ENCODE measurements at places on chromosomes 11 and 22.
A peak's percentile ranks its signal among the peaks of the same experiment; 100 is the strongest.

DNA sequence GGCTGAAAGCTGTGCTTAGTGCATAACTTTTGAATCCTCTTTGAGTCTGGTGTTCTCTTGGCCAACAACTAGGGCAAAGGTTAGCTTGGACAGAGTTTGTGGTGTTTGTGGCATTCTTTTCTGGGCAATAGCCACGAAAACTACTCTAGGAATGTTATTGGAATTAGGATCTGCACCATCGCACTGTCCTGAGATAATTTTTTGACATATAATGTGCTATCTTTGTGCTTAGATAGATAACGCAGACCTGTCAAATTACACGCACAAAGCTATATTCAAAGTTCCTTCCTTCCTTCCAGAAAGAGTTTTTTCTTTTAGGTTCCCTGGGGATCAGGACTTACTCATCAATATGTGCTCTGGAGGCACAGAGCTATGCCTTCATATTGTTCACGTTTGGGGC, 166.8 kb upstream of the MTMR2 start:
- H3K4me1 ChIP-seq: peaks cover 16% of the 10 kb centered on the region
- no peak overlapping the region for H3K27ac ChIP-seq
- no peaks in the 10 kb centered on the region for H3K27me3 ChIP-seq
- H3K4me3 ChIP-seq: no peak overlapping the region
- H3K36me3 ChIP-seq: no peaks in the 10 kb centered on the region

DNA sequence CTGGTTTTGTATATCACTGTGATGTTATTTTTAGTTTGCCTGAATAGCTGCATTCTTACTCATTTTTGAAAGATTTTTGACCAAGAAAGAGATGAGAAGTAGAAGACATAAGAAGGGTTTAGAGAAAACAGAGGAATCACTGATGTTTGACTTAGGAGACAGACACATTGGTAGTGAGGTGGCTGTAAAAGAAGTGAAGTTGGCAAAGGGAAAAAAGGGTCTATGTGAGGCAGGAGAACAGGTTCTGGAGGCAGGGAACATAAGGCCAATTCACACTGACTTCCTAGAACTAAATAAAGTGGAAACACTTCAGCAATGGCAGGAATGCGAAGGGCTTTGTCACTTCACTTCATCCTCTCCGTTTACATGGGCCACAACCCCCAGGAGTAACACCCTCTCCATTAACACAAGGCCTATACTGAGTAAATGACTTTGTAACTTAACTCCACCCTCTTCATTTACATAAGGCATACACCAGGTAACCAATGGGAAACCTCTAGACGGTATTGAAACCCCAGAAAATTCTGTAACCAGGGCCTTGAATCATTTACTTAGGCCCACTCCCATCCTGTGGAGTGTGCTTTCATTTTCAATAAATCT, 36.5 kb downstream of the CTSC start:
- peaks cover 7% of the 10 kb centered on the region for H3K4me1 ChIP-seq
- no peak overlapping the region for H3K27ac ChIP-seq
- no peaks in the 10 kb centered on the region for H3K27me3 ChIP-seq
- no peaks in the 10 kb centered on the region for H3K36me3 ChIP-seq
- no peak overlapping the region for H3K4me3 ChIP-seq

DNA sequence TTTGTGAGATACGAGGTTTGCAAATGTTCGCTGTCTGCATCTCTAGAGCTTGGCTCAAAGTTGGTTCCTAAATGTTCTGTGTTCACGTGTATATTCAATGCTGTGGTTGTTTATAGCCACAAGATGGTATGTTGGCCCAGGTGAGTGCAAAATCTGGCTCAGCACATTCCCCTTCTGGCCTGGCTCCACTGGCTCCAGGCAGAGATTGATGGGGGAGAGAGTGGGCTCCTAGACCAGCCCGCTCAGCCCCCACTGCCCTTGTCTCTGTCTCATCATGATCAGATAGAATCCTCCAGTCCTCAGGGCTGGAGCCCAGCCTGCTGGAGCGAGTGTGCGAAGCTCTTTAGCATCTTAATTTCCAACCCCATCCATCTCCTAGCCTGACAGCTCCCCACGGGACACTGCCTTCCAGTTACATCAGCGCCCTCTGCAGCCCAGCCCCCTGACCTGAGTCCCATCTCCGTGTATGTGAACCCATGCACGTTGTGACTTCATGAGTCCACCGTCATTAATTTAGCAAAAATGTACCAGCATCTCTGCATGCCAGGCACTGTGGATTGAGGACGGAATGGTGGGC, 2.0 kb downstream of the P2RX3 start:
- no peaks in the 10 kb centered on the region for H3K36me3 ChIP-seq
- H3K4me3 ChIP-seq: no peak overlapping the region
- no peak overlapping the region for H3K27ac ChIP-seq
- H3K27me3 ChIP-seq: no peaks in the 10 kb centered on the region

DNA sequence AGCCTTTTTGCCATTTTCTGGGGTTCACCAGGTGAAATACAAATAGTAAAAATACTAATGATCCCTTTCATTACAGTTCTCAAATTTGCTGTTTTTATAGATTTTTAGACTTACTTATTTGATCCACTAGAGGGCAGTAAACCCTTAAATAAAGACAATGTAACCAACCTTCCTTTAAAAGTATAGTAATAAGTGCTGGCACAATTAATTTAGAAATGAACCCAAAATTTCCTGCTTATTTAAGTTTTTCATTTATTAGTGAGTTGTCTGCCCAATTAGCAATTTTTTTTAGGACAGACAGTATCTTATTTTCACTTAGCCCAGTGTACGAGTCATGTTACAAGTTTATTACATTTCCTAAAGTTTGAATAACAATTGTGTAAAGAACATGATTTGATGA, 4.7 kb downstream of the DDIAS start:
- no peaks in the 10 kb centered on the region for H3K36me3 ChIP-seq
- no peaks in the 10 kb centered on the region for H3K4me1 ChIP-seq
- no peaks in the 10 kb centered on the region for H3K27me3 ChIP-seq
- no peak overlapping the region for H3K27ac ChIP-seq

DNA sequence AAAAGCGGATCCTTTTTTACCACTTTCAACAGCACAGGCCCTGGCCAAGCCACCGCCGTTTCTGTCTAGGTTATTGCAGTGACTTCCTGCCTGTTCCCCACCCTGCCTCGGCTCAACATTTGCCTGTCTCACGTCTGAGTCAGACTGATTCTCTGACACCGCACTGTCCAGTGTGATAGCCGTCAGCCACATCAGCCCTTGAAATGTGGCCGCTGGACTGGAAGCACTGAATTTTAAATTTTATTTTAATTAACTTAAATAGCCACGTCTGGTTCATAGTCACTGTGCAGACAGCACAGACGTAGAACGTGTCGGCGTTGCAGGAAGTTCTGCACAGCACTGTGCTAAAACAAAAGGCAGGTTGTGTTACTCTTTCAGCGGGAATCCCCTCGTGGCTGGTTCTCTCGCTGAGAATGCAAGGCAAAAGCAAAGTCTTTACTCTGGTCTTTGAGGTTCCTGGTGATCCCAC, 56.3 kb upstream of the ADSL start:
- H3K36me3 ChIP-seq: peaks cover 95% of the 10 kb centered on the region
- H3K4me1 ChIP-seq: no peaks in the 10 kb centered on the region
- H3K27me3 ChIP-seq: no peaks in the 10 kb centered on the region
- DNase-seq: no peak
- no peak overlapping the region for H3K4me3 ChIP-seq
- H3K27ac ChIP-seq: no peak overlapping the region

GRCh38 chr11:35178067-35178805, 39.3 kb downstream of the CD44 start:
- no peak for DNase-seq
- H3K27me3 ChIP-seq: no peaks in the 10 kb centered on the region
- H3K27ac ChIP-seq: no peak overlapping the region
- H3K36me3 ChIP-seq: peaks cover 8% of the 10 kb centered on the region

DNA sequence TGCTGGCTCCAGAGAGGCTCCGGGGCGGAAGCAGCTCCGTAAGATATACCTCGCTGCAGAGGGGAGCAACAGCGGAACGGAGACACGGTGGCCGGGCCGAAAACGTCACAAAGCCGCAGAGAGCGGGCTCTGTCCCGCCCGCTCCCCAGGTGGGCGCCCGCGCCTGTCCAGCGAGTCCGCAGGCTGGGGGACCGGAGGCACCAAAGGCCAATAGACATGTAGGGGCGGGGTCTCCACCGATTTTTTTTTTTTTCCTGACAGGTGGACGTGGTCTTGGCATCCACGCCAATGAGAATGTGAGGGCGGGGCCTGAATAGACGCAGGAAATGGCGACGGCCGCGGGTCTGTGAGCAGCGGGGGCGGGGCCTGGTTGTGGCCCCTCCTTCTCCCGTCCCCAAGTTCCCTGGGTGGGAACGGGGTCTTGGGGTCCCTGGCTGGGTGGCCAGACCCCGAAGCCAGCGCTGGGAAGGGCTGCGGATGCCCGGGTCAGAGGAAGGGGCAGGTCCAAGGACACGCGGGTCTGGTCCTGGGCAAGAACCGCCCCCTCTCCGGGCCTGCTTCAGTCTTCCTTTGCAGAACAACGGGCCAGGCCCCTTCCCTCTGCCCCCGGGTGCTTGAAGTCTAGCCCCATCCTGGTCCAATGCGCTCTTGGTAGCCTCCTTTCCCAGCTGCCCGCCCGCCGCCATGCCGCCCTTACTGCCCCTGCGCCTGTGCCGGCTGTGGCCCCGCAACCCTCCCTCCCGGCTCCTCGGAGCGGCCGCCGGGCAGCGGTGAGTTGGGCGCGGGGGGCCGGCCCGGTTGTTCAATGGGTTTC, at the start of gene DNAJC4:
Gene DNAJC4, plus strand, starts transcription at position 378 of the 814 bp plus-strand sequence. Its CDS starts 307 bp downstream, at position 685.
- H3K27me3 ChIP-seq: no peaks in the 10 kb centered on the region
- H3K36me3 ChIP-seq: no peaks in the 10 kb centered on the region
- H3K27ac ChIP-seq: peak within 1 kb of the TSS; percentile 90

- H3K36me3 ChIP-seq: peaks cover 49% of the 10 kb centered on the region
- peak overlapping the region; percentile 66 for H3K27ac ChIP-seq
- no peak overlapping the region for H3K4me3 ChIP-seq
- DNase-seq: no peak
Measured at GRCh38 chr22:42868751-42869251, 11.7 kb upstream of the ARFGAP3 start.

GRCh38 chr11:94638902-94639373, 71.8 kb downstream of the PIWIL4 start:
- H3K4me3 ChIP-seq: peak overlapping the region; percentile 18
- H3K36me3 ChIP-seq: no peaks in the 10 kb centered on the region
- H3K27ac ChIP-seq: peak overlapping the region; percentile 56
- peaks cover 25% of the 10 kb centered on the region for H3K4me1 ChIP-seq
- no peaks in the 10 kb centered on the region for H3K27me3 ChIP-seq

DNA sequence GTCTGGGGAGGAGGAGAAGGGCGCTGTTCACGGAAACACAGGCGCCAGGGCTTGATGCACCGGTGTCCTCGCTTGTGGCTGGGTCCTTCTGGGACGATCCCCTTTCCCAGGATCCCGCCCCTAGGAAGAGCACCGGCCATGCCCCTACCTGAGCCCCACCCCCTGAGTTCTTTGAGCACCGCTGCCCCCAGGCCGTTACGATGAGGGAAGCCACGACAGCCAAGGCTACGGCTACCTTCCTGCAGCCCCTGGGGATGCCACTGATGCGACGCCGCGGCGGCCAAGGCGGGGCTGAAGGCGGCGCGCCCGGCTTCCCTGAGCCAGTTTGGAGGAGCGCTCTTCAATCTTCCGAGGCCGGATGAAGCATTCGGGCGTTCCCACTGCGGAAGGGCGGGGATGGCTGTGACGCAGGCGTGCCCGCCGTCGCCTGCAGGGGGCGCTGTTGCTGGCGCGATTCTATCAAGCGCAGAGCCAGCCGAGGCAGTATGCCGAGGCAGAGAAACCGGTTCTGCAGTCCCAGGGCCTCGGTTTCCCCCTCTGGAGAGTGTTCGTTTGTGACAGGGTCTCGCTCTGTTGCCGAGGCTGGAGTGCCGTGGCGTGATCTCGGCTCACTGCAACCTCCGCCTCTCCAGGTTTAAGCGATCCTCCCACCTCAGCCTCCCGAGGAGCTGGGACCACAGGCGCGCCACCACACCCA, 9.7 kb upstream of the NEFH start:
- H3K27ac ChIP-seq: no peak overlapping the region
- no peak for DNase-seq
- no peaks in the 10 kb centered on the region for H3K36me3 ChIP-seq
- no peaks in the 10 kb centered on the region for H3K27me3 ChIP-seq
- peaks cover 11% of the 10 kb centered on the region for H3K4me1 ChIP-seq
- H3K4me3 ChIP-seq: peak overlapping the region; percentile 28

DNA sequence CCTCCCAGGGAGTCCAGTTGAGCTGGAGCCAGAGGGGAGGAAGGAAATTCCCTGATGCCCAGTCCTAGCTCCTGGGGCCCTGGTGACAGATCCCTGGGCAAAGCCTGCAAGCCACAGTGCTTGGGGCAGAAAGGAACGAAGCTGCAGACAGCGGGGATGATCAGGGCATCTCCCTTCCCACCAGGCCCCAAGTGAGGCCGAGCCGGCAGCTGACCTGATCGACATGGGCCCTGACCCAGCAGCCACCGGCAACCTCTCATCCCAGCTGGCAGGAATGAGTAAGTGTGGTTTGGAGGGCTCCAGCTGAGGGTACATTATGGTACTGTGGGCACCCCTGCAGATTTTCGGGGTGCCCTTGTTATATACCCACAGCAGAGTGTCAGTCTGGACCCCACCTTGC, 33.5 kb downstream of the TOM1 start:
- H3K27me3 ChIP-seq: no peaks in the 10 kb centered on the region
- peaks cover 12% of the 10 kb centered on the region for H3K4me1 ChIP-seq
- H3K27ac ChIP-seq: no peak overlapping the region
- H3K36me3 ChIP-seq: peaks cover 93% of the 10 kb centered on the region

DNA sequence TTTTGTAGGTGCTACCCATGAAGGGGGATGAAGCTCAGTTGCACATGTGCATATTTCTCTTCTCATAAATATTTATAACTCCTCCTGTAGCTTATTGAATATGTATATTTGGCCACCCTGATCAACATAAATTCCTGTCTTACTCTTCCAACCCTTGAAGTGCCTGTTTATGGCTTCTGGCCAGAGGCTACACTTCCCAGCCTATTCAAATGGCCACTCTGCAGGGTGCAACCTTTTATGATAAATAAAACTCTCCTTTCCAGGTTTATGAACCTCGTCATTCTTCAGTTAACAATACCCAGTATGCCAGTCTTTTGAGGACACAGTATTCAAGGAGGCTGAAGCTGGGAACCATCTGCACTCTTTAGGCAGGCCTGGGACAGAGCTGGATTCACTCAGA, 2.6 kb upstream of the RTL6 start:
- H3K36me3 ChIP-seq: peaks cover 12% of the 10 kb centered on the region
- DNase-seq: peak; percentile 50
- peaks cover 26% of the 10 kb centered on the region for H3K4me1 ChIP-seq
- H3K27me3 ChIP-seq: no peaks in the 10 kb centered on the region
- H3K27ac ChIP-seq: no peak overlapping the region

GRCh38 chr22:22508274-22509176, at the start of gene ZNF280B:
Gene ZNF280B (minus strand): TSS chr22:22508742. CDS start chr22:22489398, 19,344 bp downstream.
- H3K4me1 ChIP-seq: peaks cover 17% of the 10 kb centered on the region
- peak within 1 kb of the TSS; percentile 65 for H3K4me3 ChIP-seq
- DNase-seq: no peak
- no peak within 1 kb of the TSS for H3K27ac ChIP-seq

DNA sequence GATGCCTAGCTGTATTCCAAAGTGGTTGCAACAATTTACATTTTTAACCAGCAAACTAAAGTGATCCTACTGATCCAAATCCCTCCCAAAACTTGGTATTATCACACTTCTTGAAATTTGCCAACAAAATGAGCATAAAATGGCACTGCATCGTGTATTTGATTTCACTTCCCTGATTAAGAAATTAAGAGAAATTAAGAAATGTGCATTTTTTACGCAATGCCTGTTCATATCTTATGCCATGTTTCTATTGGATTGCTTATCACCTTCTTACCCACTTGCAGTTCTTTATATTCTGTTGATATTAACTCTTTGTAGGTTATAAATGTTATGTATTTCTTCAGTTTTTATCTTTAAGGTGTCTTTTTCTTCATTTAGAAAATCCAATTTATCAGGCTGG, 80.6 kb downstream of the DENND5A start:
- no peak for DNase-seq
- H3K27ac ChIP-seq: no peak overlapping the region
- H3K27me3 ChIP-seq: no peaks in the 10 kb centered on the region
- H3K4me1 ChIP-seq: peaks cover 13% of the 10 kb centered on the region
- peaks cover 38% of the 10 kb centered on the region for H3K36me3 ChIP-seq
